ENCODE measurements at places on chromosomes 12 and 14. TPM values are rescaled to one million over a fixed set of nuclear protein-coding genes. Genes with fewer than 3 reads are reported as not detected.

PCK2 gene
- 53.5 TPM for polyA plus RNA-seq

BHLHE41 gene
- 3.3 TPM for polyA plus RNA-seq

SDSL gene
- polyA plus RNA-seq = not detected

PLEKHD1 gene
- 0.19 TPM for polyA plus RNA-seq

CLEC12A gene
- polyA plus RNA-seq = not detected

DNA sequence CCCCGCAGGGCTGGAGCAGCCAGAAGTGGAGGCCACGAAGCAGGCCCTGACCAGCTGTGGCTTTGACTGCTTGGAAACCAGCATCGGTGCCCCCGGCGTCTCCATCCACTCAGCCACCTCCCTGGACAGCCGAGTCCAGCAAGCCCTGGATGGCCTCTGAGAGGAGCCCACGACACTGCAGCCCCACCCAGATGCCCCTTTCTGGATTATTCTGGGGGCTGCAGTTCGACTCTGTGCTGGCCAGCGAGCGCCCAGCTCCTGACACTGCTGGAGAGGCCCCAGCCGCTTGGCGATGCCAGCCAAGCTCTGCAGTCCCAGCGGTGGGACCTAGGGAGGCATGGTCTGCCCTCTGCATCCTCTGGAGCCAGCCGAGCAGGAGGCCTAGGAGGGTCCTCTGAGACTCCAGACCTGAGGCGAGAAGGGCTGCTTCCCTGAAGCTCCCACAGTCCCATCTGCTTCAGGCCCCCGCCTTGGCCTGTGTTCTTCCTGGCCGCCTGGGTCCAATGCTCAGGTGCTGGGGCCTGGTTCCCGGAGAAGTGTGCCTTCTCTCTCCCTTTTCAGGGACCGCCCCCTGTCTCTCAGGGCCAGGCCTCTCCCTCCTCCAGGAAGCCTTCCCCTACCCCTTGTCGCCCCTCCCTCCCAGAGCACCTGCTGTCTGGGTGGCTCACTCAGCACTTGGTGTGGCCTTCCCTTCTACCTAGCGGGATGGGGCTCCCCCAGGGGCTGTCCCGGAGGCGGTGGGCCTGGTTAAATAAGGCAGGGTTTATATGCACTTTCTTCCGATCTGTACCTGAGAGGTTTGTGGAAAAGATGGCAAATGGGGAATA, 23.0 kb downstream of the MVK start:
- DNase-seq = peak; percentile 16

Measured in GM23338 (cell line).